ENCODE measurements at places on chromosomes 12 and 14.

GRCh38 chr14:89474464-89474863, 57.4 kb upstream of the FOXN3 start:
- DNase-seq: no peak

DNA sequence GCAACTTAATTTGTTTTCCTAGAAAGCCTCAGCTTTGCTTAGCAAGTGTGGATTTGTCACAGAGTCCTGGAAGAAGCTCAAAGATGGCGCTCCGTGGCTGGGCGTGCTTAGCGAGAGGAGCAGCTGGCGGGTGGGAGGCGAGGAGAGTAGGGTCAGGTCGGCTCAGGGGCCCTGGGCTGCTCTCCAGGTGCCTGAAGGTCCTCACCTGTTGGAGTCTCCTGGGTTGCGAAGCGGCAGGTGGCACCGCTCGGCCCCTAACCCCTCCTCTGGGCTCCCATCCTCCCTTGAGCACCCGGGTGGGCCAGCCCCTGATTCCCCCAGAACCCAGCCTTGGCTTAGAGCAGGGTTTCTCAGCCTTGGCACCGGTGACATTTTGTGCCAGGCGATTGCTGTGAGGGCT, 25.1 kb downstream of the LRTM2 start:
- no peak for DNase-seq

- DNase-seq: no peak
Measured at GRCh38 chr14:54170301-54170700, 213.7 kb upstream of the BMP4 start.

- no peak for DNase-seq
Measured at GRCh38 chr12:90167518-90168208, 459.0 kb upstream of the ATP2B1 start.

- DNase-seq: no peak
Measured at GRCh38 chr12:83536496-83536895, 849.8 kb downstream of the TMTC2 start.

DNA sequence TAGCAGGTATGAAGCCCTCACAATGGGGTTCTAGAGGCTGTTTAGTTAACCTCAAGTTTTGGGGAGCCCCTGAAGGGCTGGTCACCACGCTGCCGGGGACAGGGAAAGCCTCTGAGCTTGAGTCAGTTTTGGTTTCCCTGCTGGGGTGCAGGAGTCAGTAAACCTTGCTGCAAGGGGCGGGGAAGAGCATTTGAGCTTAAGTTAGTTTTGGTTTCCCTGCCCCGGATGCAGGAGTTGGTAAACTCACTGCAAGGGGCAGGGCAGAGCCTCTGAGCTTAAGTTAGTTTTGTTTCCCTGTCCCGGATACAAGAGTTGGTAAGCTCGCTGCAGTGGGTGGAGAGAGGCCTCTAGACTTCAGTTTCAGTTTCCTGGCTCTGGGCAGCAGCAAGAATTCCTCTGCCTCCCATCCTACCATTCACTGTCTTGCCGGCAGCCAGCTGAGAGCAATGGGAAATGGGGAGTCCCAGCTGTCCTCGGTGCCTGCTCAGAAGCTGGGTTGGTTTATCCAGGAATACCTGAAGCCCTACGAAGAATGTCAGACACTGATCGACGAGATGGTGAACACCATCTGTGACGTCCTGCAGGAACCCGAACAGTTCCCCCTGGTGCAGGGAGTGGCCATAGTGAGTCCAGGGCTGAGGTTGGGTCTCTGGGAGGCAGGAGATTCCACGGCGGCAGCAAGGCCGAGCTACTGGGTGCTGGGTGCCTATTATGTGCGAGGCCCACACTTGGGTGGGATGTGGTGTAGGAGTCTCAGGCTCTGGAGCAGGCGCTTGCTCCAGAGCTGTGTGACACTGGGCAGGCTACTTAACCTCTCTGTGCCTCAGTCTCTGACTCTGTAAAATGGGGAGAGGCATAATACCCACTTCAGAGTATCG, at the start of gene OAS2:
Gene OAS2, plus strand, starts transcription at position 357 of the 878 bp plus-strand sequence. Its CDS starts 90 bp downstream, at position 447.
- DNase-seq: no peak

GRCh38 chr12:131065279-131065678, 111.6 kb downstream of the ADGRD1 start:
- DNase-seq: no peak

DNA sequence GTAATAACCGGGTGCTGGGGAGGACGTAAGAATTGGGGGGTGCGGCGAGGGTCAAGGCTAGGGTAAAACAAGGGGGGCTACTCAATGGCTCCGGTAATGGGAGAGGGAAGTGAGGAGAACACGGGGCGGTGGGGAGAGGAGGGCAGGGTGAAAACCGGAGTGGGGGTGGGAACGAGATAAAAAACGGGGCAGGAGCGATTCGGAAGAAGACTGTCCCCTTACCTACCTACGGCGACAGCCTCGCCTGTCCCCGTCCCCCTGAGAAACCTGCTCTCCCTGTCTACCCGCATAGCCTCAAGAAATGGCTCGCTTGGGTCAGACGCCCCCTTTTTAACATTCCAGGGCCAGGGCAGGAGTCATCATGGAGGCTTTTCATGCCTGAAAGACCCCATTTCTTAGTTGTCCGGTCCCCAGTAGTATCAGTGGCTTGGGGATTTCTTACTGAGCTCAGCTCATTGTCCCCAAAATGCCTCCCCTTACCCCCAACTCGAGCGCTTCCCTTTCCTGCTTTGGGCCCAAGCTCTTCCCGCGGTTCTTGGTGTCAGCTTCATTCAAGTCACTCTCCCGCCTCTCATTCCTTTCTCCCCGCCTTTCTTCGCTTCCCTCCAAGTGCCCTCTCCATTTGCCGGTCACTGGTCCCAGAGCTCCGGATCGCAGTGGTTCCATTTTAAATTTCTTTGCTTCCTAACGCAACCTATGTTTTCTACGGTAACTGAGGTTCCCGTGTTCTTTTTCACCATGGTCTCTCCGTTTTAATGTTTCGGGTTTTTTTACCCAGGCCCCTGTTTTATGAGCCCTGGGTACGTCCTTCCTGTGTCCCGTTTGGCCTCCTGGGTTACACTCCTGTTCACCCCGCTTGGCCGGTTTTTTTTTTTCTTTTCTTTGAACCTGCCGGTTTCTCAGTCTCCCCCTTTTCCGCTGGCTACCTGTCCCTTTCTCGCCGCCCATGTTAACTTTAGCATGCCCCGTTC, 1.2 kb upstream of the WSB2 start:
- DNase-seq: no peak

- no peak for DNase-seq
Measured at GRCh38 chr14:56975521-56975920, 165.2 kb upstream of the OTX2 start.

- no peak for DNase-seq
Measured at GRCh38 chr14:26855077-26855753, 257.4 kb upstream of the NOVA1 start.

DNA sequence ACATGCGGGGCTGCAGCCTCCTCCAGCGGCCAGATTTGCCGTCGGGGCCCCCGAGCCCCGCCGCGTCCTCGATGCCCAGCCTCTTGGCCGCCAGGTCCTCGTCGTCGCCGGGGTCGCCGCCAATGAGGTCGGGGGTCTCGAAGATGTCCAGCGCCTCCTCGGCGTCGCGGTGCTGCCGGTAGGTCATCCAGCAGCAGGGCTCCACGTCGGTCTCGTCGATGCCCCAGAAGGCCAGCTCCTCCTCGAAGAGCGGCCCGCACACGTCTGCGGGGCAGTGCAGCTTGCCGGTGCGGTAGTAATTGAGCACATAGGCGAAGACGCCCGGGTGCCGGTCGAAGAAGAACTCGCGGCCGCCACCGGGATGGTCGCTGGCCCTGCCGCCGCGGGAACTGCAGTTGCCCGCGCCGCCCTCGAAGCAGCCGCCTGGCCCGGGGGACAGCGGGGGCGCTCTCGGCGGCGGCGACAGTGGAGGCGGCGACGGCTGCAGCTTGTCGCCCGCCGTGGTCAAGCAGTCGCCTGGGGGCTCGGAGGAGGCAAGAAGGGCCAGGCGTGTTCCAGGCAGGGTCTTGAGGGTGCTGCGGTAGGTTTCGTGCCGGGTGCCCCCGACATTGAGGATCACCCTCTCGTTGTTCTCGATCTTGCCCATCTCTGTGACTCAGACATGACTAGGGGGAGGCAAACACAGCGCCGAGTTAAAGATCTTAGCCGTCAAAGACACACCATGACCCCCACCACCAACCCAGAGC, 2.1 kb downstream of the KCNC2 start:
- no peak for DNase-seq

DNA sequence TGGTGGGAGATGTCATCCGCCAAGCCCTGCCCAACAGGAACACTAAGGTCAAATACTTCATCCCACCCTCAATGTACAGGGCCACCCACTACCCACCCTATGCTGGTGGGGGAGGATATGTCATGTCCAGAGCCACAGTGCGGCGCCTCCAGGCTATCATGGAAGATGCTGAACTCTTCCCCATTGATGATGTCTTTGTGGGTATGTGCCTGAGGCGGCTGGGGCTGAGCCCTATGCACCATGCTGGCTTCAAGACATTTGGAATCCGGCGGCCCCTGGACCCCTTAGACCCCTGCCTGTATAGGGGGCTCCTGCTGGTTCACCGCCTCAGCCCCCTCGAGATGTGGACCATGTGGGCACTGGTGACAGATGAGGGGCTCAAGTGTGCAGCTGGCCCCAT, 3.5 kb downstream of the B3GNT4 start:
- DNase-seq: no peak

GRCh38 chr12:48060474-48060873, 45.4 kb downstream of the SENP1 start:
- no peak for DNase-seq

GRCh38 chr14:95240859-95241813, 78.6 kb downstream of the CLMN start:
- no peak for DNase-seq

GRCh38 chr12:103354403-103354802, 141.4 kb downstream of the C12orf42 start:
- DNase-seq: no peak

- no peak for DNase-seq
Measured at GRCh38 chr12:26205941-26206340, 10.6 kb downstream of the SSPN start.

DNA sequence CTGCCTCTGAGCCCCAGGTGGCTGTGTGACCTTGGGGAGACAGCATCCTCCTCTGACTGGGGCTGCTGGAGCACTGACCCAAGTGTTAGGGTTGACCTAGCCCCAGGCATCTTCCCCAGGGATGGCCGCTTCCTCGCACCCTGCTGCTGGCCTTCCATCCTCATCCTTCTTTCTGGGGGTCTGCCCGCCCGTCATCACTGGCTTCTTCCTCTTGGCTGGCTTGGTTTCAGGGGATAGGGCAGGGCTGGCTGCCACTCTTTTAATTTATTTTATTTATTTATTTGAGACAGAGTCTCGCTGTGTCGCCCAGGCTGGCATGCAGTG, 3.5 kb downstream of the TEDC1 start:
- no peak for DNase-seq

DNA sequence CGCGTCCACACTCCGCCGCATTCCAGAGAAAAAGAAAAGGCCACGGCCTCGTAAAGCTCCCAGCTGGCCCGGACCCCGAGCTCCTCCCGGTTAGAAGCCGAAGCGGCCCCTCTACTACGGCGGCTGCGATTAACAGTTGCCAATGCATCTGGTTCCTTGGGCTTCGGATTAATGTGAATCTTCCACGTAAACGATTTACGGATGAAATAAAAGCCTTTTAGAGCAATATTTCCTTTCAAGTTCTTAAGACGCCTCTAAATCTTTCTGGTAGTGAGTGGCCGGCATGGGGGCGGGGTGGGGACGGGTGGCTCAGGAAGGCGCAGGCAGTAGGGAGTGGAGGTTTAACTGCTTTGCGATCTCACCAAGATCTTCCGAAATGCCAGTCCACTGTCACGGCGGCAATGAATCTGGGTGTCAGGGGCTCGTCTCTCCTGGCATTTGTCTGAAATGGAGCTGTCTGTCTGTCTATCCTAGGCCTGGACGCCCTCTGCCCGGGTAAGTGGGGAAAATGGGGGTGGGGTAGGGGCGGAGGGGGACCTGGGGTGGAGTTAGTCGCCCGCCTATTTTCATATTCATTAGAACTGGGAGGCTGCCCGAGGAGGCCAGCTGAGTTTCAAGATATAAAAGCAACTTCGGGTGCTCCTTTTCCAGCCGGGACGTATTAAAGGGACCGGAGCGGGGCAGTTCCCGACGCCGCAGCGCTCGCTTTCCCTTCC, 413 bp upstream of the ALX1 start:
- no peak for DNase-seq

- no peak for DNase-seq
Measured at GRCh38 chr14:88129306-88130056, 124.5 kb downstream of the GPR65 start.
